CD4-positive, alpha-beta T cell treated with Interleukin-4 for 1 hour (primary cell): ENCODE measurements at places on chromosomes 5 and 9.

GRCh38 chr5:92177926-92178487 lies 794.9 kb upstream of the ARRDC3 start:
- no peak for DNase-seq

- no peak for DNase-seq
Measured at GRCh38 chr9:82423700-82424099, 435.1 kb downstream of the SPATA31D1 start.

DNA sequence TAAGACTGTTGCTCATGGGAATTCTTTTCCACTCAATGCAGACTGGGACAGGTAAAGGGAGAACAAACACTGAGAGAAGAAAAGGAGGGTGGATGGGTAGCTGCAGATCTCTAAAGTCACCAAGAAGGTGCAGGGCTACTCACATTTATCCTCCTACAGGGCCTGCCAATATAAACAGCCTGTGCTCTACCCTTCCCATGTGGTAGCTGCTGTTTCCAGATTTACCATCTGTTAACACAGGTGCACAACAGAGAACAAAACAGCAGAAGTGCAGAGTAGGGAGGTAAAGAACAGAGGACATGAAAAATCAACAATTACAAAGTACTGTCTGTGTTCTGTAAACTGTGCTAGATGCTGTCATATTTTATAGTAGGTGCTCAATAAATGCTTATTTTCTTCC lies 26.0 kb downstream of the JAKMIP2 start:
- no peak for DNase-seq

DNA sequence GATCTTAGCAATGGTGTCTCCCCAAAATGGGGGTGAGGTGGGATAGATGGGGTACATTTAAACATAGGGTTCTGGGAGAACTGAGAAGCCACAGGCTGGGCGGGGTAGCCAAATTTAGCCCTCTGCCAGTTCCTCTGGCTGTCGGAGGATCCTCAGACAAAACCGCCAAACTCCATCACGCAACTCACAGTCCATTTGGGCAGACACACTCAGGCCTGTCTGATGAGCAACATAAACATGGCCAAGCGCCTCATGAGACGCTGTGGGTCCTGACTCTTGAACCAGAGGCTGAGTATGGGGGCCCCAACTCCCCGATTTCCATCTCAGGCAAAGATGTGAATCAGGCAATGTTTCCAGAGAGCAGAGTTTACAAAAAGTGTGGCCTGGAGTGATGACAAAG lies 162.3 kb downstream of the FGF18 start:
- DNase-seq: no peak

DNA sequence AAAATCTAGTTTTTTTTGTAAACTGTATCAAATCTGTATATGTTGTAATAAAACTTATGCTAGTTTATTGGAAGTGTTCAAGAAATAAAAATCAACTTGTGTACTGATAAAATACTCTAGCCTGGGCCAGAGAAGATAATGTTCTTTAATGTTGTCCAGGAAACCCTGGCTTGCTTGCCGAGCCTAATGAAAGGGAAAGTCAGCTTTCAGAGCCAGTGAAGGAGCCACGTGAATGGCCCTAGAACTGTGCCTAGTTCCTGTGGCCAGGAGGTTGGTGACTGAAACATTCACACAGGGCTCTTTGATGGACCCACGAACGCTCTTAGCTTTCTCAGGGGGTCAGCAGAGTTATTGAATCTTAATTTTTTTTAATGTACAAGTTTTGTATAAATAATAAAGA lies 24.3 kb downstream of the HMGCR start:
- no peak for DNase-seq

DNA sequence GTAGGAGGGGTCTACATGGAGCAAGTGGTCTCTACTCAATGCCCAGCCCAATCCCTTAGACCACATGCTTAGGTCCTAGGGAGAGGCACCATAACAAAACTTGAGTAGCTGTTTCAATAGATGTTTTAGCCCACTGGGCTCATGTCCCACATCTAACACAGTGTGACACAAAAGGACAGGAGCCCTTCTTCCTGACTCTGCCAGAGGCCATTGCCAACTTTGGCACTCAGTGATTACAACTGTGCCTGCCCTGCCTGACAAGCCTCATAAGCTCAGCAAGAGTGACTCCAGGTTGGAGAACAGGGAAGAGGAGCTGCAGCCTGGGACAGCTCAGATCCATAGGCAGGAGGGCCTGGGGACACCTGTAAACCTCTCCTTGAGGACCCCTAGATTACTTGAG lies 230.8 kb downstream of the ENC1 start:
- DNase-seq: no peak

- no peak for DNase-seq
Measured at GRCh38 chr9:38347271-38347671, 45.2 kb upstream of the ALDH1B1 start.

DNA sequence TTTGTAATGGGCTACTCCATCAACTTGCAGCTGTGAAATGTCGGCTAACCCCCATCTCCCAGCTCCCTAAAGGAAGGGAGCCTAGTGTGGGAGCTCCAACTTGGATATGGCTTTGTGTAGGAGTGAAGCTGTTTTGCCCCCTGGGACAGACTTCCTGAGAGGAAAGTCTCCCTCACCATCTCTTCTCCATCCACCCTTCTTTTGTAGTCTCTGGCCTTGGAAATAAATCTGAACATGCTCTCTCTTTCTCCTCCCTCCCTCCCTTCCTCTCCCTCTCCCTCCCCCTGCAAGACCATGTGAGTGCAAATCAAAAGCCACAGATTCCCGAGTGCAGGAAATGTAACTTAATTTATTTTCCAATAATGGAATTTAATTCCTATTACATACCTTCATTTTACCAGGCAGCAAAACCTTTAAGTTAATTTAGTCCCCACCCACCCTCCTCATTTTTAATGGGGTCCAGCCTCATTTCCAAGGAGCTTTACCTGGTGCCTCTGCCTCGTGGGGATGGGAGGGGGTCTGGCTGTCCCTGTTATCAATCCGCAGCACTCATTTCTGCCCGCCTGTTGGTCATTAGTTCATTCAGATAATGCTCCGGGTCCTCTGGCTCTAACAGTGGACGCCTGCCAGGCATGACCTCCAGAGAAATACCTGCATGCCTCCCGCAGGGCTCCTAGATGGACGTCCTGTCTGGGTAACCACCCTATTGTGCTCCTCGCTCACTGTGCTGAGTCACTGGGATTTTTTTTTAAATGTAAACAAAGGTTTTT lies 122.9 kb upstream of the TAF11L2 start:
- DNase-seq: no peak

DNA sequence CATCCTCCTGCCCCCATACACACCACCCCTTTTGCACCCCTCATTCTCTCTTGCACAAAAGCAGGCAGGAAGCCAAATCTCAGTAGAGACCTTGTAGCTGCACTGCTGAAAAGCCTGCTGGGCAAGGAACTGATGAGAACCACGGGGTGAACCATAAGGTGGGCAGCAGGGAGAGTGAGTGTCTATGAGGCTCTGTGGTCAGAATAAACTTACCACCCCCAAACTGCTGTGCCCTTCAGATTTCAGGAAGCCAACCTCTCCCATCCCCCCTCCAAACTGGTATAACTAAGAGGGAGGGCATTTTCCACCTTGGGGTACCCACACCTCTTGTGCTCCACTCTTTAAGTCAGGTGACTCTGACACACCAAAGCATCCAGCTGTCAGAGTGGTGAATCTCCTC lies 471.4 kb downstream of the SPOCK1 start:
- DNase-seq: no peak

- no peak for DNase-seq
Measured at GRCh38 chr9:6671416-6671815, 25.9 kb upstream of the GLDC start.

DNA sequence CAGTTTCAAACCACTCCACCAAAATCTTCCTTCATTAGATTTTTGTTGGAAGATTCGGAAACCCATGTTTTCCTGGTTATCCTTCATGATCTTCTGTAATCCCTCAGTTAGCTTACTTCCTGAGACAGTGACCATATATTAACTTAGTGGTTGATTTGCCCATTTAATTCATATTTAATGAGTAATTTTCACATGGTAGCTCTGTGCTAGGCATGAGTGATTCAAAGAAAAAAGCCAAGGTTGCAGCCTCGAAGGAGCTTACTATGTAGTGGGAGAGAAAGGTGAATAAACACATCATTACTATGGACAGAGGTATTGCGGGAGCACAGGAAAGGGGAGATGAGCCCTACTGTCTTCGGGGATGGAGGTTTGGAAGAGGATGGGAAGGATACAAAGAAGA lies 158.5 kb downstream of the TLE1 start:
- DNase-seq: no peak

DNA sequence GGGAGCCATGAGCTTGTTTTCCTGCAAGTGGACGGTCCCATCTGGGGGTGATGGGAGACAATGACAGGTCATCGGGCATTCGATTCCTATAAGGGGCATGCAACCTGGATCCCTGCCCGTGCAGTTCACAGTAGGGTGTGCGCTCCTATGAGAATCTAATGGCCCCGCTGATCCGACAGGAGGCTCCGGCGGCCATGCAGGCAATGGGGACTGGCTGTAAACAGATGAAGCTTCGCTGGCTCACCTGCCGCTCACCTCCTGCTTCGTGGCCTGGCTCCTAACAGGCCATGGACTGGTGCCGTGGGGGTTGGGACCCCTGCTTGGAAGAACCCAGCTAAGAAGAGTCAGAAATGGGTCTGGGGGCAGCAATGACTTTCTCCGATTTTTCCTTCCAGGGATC lies 21.0 kb downstream of the PAEP start:
- no peak for DNase-seq

DNA sequence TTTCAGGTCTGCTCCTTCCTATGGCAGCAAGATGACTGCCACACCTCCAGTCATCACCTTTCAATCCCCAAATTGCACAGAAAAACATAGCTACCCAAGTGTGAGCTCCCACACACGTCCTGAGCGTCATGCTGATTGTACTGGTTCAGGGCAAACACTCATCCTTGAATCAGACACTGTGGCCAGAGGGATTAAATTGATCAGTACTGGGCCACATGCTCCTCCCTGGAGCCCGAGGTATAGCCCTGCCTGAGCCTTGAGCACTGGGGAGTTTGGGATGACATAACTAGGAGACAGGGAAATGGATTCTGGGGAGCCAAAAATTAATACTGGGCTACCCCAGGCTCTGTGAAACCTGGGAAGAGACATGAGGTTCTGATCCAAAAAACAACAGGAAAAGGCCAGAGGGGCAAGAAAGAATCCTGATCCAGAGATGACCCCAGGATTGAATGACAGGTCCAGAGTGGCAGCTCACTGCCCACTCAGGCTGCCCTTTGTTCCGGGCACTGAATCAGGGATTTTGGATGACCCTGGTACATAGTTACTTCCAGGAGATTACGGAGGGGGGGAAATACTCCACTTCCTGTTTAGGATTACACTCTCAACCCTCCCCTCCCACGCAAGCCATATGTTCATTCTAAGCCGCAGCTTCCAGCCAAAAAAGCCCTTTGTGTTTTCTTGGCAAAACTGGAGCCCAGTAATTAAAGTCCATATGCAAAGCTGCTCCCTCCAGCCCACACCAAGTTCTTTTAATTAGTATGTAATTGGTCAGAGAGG lies 141.6 kb upstream of the SPRY4 start:
- DNase-seq: no peak

GRCh38 chr5:32562843-32563242 lies 22.5 kb upstream of the SUB1 start:
- no peak for DNase-seq

DNA sequence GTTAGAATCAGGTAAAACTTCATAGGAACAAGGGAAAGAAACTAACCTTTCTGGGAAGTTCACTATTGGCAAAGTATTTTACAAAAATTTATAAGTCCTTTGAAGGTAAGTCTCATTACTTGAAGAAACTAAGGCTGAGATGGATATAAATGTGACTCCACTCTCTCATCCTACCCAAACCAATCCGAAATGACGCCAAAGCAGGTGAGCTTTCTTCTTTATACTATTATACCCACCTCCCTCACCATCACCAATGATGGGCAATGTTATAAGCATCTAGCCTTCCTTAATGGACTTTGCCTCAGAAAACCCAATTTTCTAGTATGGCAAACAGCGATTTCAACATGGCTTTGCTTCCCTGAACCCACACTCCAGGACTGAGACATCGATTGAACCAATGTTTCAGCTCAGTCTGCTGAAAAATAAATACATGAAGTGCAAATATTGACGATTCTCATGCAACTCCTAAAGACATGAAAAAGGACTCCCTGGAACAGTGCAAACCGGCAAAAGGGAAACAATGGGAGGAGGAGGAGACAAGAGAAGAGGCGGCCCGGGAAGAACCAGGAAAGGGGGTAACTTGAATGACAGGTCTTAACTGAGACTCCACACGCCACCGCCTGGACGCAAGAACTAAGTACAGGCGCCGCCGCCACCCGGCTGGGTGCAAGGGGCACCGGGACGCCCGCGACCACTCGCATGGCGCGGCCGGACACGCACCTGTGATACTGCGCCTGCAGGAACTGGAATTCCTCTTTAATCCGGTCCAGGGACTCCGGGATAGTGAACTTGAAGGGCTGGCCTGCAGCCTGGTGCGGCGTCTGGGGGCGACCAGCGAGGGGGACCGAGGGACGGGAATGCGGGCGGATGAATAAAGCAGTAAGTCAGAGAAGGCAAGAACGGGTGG lies 2.5 kb downstream of the TLE1 start:
- DNase-seq: peak; percentile 21

GRCh38 chr5:135313946-135314345 lies 85.1 kb downstream of the MACROH2A1 start:
- DNase-seq: no peak

GRCh38 chr5:178577376-178577839 lies 12.8 kb downstream of the COL23A1 start:
- no peak for DNase-seq

GRCh38 chr5:154850255-154851062 lies at the start of gene FAXDC2:
FAXDC2 (minus strand) TSS chr5:154850603; CDS start chr5:154838178, 12,425 bp downstream.
- DNase-seq: no peak

- DNase-seq: no peak
Measured at GRCh38 chr9:74496406-74496805, 729 bp upstream of the RORB start.

DNA sequence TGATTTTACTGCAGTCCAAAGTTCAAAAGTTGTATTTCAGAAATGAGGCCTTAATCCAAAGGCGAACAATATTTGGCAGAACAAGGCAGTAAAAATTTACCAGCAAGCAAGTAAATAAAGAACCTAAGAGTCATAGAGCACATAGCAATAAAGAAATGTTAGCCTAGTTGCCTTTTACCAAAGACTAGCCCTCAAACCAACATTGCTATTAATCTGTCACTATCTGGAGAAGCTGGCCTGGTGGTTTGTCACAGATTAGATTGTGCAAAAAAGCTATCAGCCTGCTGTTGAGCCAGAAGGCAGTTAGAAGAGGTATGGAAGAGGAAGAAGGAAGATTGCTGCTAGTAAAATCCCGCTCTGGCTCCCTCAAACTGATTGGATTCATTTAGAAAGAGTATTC lies 304.7 kb upstream of the KLF4 start:
- no peak for DNase-seq
